ENCODE measurements at places on chromosomes 2 and 18.

GRCh38 chr2:151669585-151670081 lies 64.6 kb downstream of the NEB start:
- DNase-seq: no peak

DNA sequence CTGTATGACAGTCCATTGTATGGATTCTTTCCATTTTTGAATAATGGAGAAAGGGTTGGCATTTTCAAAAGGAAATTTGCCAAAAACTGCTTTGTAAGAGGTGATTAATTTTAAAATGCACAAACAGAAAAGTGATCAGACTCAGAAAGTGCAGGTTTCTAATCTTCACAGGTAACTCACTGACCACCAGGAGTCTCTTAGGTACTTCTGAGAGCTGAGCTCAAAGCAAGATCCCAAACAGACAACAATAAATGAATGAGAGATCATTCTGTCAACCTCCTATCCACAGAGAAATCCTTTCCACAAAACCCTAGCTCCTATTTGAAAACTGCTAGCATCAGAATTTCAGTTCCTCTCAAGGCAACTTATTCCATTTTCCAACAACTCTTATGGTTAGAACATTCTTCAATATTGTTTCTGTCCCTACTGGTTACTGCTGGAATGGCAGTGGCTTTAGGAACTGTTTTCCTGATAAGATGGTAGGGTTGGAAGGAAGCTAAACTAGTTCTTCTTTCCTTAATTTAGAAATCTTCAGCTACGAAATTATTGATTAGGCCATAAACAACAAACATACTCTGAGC lies 20.6 kb upstream of the HAAO start:
- no peak for DNase-seq

- no peak for DNase-seq
Measured at GRCh38 chr2:12363138-12363537, 353.6 kb upstream of the TRIB2 start.

GRCh38 chr2:113061241-113061640 lies 2.2 kb downstream of the IL36RN start:
- no peak for DNase-seq

DNA sequence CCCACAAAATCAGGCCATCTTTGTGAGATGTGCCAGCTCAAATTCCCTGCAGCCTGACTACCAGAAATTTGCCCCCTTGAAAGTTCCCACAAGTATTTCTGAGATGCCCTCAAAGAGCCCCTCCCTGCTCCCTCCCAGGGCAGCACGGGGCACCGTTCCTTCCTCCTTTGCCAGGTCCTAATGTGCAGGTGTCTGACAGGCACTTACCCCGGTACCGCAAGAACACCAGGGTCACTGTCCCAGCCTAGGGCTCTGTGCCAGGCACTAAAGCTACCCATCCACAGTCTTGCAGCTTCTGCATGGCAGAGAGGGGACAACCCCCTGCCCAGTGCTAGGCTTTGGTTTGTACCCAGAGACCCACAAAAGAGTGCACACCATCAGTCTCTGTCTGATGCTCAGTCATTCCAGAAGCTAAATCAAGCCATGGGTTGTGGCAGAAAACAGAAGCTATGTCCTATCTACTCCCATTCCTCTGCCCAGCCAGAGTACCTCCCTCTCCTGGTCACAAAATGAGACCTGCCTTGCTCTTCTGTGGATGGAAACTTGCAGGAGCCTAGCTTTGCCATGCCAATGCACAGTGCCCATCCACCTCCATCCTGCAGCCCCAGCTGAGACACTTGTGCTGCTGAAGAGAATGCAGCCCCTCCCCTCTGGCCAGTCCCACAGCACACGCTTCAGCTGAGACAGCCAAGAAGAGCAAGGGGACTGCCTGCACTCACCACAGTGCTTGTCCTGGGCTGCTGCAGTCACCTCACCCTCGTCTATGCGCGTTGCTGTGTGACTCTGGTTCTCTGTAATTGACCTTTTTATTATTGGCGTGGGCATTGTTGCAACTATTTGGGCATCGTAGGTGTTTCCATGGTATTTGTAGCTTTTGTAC lies 48.7 kb downstream of the INPP5D start:
- DNase-seq: no peak

DNA sequence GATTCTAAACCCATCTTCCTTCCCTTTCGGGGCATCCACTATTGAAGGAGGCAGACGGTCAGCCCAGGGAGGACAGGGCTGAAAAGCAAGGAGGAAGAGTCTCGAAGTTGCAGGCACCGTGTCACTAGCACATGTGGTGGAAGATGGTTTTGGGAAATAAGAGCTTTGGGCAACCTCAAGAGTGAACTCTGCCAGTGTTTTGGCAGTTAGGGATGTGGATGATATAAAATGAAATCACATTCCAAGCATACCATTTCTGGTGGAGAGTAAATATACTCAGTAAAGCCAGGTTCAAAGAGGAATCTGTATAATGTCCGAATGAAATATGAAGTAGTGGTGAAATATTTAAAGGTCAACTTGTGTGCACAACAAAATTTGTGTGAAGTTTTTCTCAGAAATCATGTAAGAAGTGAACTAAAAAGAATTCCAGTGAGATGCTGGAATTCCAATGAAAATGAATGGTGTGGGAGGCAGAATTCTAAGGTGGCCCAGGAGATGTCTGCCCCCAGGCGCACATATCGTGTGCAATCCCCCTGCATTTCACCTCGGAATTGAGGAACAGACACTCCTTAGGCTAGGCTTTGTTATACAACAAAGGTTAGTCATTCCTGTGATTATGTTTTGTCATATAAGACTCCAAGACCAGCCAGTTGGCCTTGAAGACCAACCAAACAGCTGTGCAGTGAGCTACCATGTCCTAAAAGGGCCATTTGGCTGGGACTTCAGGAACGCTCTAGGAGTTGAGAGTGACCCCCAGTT lies 147.1 kb downstream of the SH3BP4 start:
- no peak for DNase-seq

- no peak for DNase-seq
Measured at GRCh38 chr2:195561116-195561921, 95.7 kb upstream of the SLC39A10 start.

GRCh38 chr2:60298006-60298696 lies 255.3 kb downstream of the BCL11A start:
- DNase-seq: no peak

Measured in NCI-H2107 (cell line).